ENCODE measurements at places on chromosomes 2 and 18. TPM values are rescaled to one million over a fixed set of nuclear protein-coding genes. Genes with fewer than 3 reads are reported as not detected.

Gene COA5
- 31.0 TPM for total RNA-seq

Gene PSMA8
- not detected for total RNA-seq

Gene BCL2
- total RNA-seq = 6.2 TPM

Gene IL1RN
- total RNA-seq = not detected

Gene PRKAG3
- total RNA-seq = 8.3 TPM

Gene CRYGD
- not detected for total RNA-seq

Gene FOXD4L1
- total RNA-seq = not detected

Gene MDH1B
- 0.36 TPM for total RNA-seq

Gene SERPINB4
- 0.13 TPM for total RNA-seq

DNA sequence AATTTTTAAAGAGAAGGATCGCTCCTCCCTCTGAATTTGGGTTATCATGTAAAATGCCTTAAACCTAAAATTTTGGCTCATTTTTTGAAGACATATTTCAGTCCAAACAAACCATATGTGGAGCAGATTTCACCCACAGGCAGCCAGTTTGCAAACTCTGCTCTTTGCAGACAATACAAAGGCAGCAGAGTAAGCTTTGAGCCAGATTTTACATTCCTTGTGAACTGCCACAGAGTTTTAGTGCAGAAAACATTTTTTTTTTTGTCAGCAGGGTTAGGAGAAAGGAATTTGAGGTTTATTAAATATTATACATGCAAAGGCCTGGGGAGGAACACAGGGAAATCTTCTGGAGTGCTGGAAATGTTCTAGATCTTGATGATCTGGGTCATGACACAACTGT, 171.9 kb upstream of the FN1 start:
- H3K27me3 ChIP-seq = no peaks in the 10 kb centered on the region
- no peak overlapping the region for H3K27ac ChIP-seq
- no peaks in the 10 kb centered on the region for H3K36me3 ChIP-seq
- no peaks in the 10 kb centered on the region for H3K4me1 ChIP-seq

DNA sequence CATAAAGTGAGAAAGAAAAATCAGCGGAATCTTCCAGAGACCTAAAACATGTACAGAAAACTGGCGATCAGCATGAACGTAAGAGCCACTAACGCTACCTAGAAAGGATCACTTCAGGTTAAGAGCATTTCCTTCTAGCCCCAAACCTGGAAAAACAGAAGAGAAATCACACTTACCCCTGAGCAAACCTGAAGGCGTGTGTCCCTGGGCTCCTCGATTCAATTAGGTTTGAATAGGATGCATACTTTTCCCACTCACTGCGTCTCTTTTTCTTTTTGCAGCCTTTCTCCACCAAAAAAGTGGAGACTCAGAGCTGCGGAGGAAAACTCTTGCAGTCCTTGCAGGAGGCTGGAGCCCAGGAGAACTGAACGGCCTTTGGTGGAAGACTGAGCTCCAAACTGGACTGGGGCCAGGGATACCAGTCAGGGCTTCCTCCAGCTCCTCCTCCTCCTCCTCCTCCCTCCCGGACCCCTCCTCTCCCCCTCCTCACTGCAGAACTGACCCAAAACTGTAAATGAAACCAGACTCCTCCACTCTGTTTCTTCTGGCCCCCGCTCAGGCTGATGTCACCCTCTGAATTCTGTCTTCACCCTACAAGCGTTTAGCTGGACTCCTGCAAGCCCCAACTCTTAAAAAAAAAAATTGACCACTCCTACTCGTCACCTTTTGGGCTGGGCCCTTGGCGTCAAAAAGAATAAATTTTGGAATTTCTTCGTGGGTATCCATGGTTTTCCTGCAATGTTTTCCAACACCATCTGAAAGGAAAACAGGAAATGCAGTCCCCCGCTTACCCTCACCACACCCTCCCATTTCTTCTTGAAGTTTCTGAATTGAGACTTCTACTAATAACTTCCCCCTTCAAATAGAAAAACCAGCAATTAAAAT, at the start of gene COL6A3:
COL6A3 (minus strand) TSS at position 388 of the 885 bp plus-strand sequence. CDS start 17,347 bp downstream, outside the sequence.
- H3K27me3 ChIP-seq = no peaks in the 10 kb centered on the region
- peaks cover 4% of the 10 kb centered on the region for H3K4me1 ChIP-seq
- H3K27ac ChIP-seq = peak within 1 kb of the TSS; percentile 71

DNA sequence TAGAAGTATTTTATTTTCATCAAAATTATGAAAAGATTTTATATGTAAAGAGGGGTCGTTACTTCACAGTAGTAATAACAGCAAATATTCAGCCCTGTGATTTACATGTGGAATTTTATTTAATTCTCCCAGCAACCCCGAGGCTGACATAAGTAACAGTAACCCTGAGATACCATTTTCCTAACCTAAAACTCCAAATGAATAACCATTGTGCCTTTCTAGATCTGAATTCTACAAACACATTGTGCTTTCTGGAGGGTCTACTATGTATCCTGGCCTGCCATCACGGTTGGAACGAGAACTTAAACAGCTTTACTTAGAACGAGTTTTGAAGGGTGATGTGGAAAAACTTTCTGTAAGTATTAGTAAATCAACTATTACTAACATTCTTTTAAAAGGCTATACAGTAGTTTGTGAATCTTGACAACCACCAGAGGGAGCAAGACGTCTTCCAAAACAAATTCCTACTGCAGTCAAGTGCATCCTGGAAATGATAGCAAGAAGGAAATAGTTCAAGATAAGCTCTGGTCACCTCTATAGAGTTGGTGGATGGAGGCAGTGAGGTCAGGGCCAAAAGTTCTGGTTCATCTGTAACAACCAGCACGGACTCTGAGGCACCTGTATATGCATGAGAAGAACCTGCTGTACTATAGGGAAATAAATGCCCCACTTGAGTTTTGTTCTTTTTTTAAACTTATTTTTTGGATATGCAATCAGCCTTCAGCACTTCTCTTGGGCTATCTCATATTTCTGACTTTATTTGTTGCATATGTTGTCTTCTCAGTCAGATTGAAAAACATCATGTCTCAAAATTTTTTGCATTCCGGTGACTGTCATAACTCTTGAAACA, 37.4 kb downstream of the ACTR2 start:
- no peak overlapping the region for H3K4me3 ChIP-seq
- peaks cover 2% of the 10 kb centered on the region for H3K4me1 ChIP-seq
- no peak overlapping the region for H3K27ac ChIP-seq
- H3K36me3 ChIP-seq = no peaks in the 10 kb centered on the region
- no peak for DNase-seq
- H3K27me3 ChIP-seq = no peaks in the 10 kb centered on the region

DNA sequence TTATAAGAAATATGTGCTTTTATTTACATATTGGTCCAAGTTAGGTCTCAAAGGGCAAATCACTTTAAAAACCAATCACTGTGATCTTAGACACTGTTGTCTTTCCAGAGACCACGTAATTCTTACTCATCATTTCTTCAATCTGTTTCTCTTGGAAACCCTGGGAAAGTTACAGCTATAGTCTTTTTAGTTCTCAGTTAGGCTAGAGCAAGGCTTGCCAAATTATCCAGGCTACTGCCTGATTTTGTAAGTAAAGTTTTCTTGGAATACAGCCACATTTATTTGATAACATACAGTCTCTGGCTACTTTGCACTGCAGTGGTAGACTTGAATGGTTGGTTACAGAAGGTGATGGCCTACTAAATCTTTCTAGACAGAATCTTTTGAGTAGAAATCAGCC, 106.0 kb downstream of the KIAA1328 start:
- DNase-seq = no peak
- H3K36me3 ChIP-seq = no peaks in the 10 kb centered on the region
- no peaks in the 10 kb centered on the region for H3K27me3 ChIP-seq
- H3K27ac ChIP-seq = no peak overlapping the region

GRCh38 chr2:173357346-173357745, 2.7 kb downstream of the CDCA7 start:
- H3K4me1 ChIP-seq = peaks cover 8% of the 10 kb centered on the region
- H3K27me3 ChIP-seq = peaks cover 13% of the 10 kb centered on the region
- no peak for DNase-seq
- H3K4me3 ChIP-seq = no peak overlapping the region

- no peaks in the 10 kb centered on the region for H3K27me3 ChIP-seq
- no peaks in the 10 kb centered on the region for H3K36me3 ChIP-seq
- H3K4me1 ChIP-seq = no peaks in the 10 kb centered on the region
- DNase-seq = no peak
- H3K4me3 ChIP-seq = no peak overlapping the region
Measured at GRCh38 chr18:28504066-28504465, 327.1 kb upstream of the CDH2 start.

GRCh38 chr2:164015328-164016123, 279.7 kb upstream of the FIGN start:
- H3K27me3 ChIP-seq = no peaks in the 10 kb centered on the region
- H3K36me3 ChIP-seq = no peaks in the 10 kb centered on the region
- H3K27ac ChIP-seq = no peak overlapping the region
- no peak overlapping the region for H3K4me3 ChIP-seq

- no peak for DNase-seq
- no peaks in the 10 kb centered on the region for H3K36me3 ChIP-seq
Measured at GRCh38 chr2:59578349-59578748, 975.1 kb downstream of the BCL11A start.

- H3K4me3 ChIP-seq = no peak overlapping the region
- no peak for DNase-seq
- no peaks in the 10 kb centered on the region for H3K27me3 ChIP-seq
- no peak overlapping the region for H3K27ac ChIP-seq
- H3K36me3 ChIP-seq = no peaks in the 10 kb centered on the region
Measured at GRCh38 chr2:43038034-43038695, 188.2 kb downstream of the ZFP36L2 start.

GRCh38 chr2:218890369-218890768, 9.7 kb downstream of the WNT10A start:
- H3K4me3 ChIP-seq = no peak overlapping the region
- no peaks in the 10 kb centered on the region for H3K36me3 ChIP-seq
- no peak overlapping the region for H3K27ac ChIP-seq
- DNase-seq = no peak

DNA sequence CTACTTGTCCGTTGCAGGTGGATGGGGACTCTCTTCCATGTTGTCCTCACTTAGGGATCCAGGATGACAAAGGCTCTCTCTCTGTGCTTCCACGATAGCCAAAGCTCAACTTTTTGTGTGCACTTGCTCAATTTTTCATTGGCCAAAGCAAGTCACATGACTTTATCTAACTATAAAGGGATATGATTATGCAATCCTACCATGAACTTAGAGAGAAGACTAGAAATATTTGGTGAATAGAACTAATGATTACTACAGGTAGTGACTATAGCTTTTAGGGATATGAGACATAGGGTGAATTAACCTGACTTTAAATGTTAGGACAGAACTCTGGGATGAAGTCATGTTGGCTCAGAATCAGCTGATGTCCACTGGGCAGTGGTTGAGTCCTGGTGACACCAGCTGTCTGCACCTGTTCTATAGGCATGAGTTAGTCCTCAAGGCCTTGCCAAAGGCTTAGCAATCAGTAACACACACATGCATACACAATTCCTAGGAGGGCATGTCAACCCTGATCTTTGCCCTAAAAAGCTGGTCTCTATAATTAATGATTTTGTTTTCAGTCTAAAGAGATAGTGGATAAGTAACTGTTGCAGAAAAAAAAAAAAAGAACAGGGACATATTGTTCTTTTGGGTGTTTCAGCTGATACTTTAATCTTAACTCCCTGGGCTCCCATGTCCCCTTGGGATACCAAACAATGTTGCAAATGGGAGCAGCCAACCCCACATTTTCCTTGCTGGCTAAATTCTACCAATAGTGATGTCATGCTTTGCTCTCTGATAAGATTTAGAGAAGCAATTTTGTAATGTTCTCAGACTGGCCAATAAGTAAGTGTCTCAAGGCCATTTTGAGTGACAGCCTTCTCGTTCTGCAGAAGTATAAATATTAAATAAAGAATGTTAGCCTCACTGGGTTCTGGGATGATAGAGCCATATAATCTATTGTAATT, 12.5 kb upstream of the HK2 start:
- no peak overlapping the region for H3K4me3 ChIP-seq
- no peaks in the 10 kb centered on the region for H3K27me3 ChIP-seq
- H3K4me1 ChIP-seq = no peaks in the 10 kb centered on the region
- H3K36me3 ChIP-seq = no peaks in the 10 kb centered on the region

GRCh38 chr18:10291568-10291981, 162.9 kb upstream of the APCDD1 start:
- no peak overlapping the region for H3K4me3 ChIP-seq
- no peaks in the 10 kb centered on the region for H3K36me3 ChIP-seq
- no peaks in the 10 kb centered on the region for H3K4me1 ChIP-seq
- no peaks in the 10 kb centered on the region for H3K27me3 ChIP-seq
- no peak for DNase-seq

GRCh38 chr18:31050635-31051034, 8.1 kb upstream of the DSC3 start:
- H3K4me3 ChIP-seq = no peak overlapping the region
- no peak overlapping the region for H3K27ac ChIP-seq
- H3K4me1 ChIP-seq = no peaks in the 10 kb centered on the region
- H3K36me3 ChIP-seq = no peaks in the 10 kb centered on the region

DNA sequence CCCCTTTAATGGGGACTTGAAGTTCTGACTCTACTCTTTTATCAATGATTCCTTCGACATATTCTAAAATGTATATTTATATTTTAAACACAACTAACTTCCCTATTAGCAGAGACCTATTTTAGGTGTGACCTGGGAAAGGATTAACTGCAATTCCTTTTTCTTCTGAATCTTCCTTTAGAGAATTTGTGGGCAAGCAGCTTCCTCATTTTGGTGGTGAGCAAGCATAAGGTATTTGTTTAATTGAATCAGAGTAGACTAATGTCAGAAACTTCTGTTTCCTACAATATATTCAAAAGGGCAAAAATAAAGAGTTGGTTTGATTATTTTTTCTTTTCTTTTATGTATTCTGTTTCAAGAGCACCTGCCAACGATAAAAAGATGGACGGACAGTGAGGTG, 237.0 kb downstream of the IKZF2 start:
- no peaks in the 10 kb centered on the region for H3K27me3 ChIP-seq
- H3K36me3 ChIP-seq = no peaks in the 10 kb centered on the region
- H3K4me1 ChIP-seq = no peaks in the 10 kb centered on the region
- H3K4me3 ChIP-seq = no peak overlapping the region
- no peak overlapping the region for H3K27ac ChIP-seq

DNA sequence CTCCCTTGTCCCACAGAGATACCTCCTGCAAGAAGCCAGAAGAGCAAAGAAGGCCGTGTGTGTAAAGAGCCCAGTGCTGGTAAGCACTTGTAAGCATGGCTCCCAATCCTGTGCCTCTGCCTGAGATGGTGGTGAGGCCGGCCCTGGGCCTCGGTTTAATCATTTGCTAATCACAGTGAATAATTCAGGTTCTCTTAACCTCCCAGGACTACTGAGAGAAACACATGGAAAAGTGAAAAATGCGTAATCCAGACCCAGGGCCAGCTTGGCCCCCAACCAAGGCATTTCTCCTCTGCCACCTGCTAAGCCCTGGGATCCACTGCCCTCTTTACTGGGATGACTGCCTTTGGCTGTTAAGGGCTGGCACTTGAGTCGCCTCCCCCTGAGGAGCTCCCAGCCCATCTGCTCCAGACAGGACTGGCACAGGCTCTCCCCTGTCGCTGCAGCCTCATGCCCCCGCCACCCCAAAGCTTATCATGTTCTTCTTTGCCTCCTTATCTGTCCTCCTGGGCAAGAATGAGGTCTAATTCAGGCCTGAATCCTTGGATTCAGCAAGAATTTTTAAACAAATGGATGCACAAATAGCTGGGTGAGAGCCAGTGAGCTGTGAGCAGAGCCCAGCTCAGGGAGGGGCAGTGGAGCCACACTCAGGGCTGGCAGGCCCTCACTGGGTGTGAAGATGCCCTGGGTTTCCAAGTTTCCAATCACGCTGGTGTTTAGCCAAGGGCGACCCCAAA, 193.9 kb upstream of the HS6ST1 start:
- H3K4me3 ChIP-seq = no peak overlapping the region
- H3K4me1 ChIP-seq = no peaks in the 10 kb centered on the region
- DNase-seq = no peak
- no peak overlapping the region for H3K27ac ChIP-seq

- no peak overlapping the region for H3K27ac ChIP-seq
- H3K27me3 ChIP-seq = no peaks in the 10 kb centered on the region
- peaks cover 6% of the 10 kb centered on the region for H3K4me1 ChIP-seq
Measured at GRCh38 chr2:174776675-174777074, 12.4 kb upstream of the CHRNA1 start.
